Activated CD4-positive, alpha-beta T cell treated with anti-CD3 and anti-CD28 coated beads, Interleukin-2, amount 50 U/mL, for 48 hours (primary cell): ENCODE measurements at places on chromosomes 13 and 19.

DNA sequence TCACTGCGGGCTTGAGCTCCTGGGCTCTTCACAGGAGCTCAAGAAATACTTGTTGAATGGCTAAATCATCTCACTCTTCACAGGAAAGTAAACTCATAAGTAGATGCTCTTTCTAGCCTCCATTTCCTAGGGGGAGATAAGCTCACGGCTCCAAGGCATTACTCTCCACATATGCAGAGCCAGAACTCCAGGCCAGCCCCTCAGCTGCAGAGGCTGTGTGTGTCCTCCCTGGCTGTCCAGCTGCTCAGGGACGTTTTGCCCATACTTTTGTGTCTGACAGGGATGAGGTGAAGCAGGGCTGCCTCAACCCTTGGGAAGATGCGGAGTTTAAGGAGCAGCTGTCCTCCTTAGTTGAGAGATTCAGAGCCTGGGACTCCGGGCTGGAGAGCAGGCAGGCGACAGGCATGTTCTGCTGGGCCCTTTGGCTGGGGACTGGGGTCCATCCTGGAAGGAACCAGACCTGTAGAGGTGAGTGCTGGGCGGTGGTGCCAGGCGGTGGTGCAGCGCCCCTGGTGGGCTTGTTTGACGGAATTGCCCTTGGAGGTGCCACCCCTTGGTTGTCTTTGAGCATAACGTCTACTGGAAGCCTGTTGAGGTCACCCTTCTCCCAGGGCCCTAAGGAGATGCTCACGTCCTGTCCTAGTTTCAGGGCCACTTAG, 20.5 kb upstream of the SLC15A1 start:
- no peak for DNase-seq

- peak; percentile 98 for DNase-seq
Observed at GRCh38 chr19:50025022-50025793, at the start of gene VRK3. TSS of gene VRK3 (minus strand) at chr19:50025372. CDS start at chr19:50016162, 9,210 bp downstream.

DNA sequence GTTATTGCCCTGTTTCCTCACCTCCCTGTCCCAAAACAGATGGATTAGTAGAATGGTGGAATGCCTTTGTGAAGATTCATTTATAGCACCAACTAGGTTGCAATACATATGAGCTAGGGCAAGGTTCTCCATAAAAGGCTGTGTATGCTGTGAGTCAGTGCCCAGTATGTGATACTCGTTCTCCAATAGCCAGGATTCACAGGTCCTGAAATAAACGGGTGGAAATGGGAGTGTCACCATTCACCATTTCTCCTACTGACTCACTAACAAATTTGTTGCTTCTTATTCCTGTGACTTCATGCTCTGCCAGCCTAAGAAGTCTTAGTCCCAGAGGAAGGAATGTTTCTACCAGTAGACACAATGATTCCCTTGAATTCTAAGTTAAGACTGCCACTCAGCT, 1745.4 kb downstream of the SLITRK1 start:
- DNase-seq: no peak

GRCh38 chr19:50242581-50242980, 39.2 kb downstream of the MYH14 start:
- DNase-seq: no peak

GRCh38 chr13:111861766-111862366, 205.1 kb upstream of the SOX1 start:
- no peak for DNase-seq

DNA sequence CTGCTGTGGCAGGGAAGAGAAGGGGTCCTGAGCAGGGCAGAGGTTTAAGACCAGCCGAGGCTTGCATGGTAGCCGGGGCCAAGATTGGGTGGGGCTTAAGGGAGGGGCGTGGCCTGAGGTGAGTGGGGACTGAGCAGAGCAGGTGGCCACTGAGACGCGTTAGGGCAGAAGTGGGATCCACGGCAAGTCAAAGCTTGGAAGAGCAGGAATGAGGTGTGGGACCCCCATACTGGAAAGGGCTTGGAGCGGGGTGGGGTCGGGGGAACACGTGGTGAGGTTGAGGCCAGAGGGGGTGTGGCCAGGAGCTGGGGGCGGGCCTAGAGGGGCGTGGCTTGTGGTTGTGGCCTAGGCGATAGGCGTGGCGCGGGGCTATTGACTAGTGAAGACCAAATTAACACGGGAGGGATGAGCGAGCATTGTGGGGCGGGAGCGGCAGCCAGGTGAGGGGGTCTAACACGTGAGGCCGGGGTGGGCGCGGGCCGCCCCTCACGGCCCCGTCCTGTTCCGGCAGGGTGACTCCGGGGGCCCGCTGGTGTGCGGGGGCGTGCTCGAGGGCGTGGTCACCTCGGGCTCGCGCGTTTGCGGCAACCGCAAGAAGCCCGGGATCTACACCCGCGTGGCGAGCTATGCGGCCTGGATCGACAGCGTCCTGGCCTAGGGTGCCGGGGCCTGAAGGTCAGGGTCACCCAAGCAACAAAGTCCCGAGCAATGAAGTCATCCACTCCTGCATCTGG, 3.3 kb downstream of the CFD start:
- DNase-seq: peak; percentile 83

DNA sequence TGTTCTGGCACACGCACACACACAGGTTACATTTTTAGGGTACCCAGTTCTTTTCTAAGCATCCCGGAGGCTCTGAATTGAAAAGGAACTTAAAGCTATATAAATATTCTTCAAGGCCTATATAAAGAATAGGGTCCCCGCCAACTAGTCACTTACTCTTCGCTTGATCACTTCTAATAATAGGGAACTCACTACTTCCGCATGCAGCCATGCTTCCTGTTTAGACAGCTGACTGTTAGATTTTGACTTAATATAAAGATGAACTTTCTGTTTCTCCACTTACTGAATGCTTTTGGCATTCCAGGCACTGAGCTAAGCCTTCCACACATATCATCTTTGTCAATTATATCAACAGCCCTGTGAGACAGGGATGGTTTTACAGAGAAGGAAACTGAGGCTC, 259.6 kb downstream of the TSHZ3 start:
- DNase-seq: no peak

GRCh38 chr19:37593996-37594303, 642 bp downstream of the ZNF571 start:
- DNase-seq: no peak

GRCh38 chr19:3852614-3853254, 16.1 kb downstream of the ZFR2 start:
- peak; percentile 7 for DNase-seq

GRCh38 chr19:46524308-46524707, 28.6 kb upstream of the PNMA8B start:
- DNase-seq: no peak

DNA sequence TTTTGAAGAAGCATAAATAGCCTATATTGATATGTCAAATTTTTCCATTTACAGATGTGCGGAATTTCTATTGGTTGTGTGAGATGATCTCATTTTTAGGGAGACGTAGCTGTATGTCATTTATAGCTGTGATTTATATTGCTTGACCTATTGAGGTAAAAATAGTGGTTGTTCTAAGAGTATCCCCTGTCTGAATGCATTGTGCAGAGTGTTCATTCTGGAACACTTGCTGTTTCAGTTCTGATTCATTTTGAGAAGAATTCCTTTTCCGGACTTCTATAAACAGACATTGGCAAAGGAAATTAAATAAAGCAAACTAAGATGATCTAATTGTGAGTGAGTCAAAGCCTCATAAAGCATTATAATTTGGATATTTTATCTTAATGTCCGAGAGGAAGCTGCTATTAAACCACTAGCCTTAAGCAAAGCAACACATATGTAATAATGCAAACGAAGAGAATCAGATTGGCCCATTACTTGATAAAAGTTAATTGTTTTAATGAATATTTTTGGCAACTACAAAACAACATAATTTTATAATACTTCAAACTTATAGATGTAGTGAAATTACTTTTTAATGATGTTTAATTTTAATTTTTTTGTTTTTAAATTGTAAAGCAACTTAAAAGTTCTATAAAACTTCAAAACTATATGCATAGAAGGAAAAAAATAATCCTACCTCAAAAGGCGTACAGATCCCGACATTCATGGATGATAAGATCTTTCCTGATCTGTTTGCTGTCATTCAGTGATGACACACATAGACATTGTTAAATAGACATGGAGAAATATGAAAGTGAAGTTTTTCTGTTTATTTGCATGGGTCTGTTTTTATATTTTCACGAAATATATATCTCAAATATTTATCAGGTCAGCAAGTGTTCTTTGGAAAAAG, 942.6 kb upstream of the SLC10A2 start:
- DNase-seq: no peak

DNA sequence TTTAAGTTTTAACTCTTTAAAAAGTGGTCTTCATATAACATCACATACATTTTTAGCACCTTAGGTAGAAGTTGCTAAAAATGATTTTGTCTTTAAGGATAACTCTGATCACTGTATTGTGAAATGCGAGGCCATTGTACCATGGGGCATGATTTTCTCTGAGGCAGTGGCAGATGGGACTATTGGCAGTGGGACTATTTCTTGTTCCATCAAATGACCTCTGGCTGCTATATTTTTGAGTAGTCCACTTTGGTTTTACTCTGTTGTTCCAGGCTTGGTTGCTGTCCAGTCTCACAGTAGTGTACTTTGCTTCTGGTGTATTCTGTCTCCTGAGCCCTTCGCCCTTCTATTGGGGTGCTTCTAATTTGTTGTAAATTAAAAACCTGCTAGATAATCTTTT, 156.5 kb downstream of the ATP8A2 start:
- no peak for DNase-seq

- no peak for DNase-seq
Observed at GRCh38 chr13:100175078-100175802, 86.3 kb downstream of the PCCA start.

- DNase-seq: no peak
Observed at GRCh38 chr19:40317338-40317737, 30.9 kb downstream of the C19orf47 start.

DNA sequence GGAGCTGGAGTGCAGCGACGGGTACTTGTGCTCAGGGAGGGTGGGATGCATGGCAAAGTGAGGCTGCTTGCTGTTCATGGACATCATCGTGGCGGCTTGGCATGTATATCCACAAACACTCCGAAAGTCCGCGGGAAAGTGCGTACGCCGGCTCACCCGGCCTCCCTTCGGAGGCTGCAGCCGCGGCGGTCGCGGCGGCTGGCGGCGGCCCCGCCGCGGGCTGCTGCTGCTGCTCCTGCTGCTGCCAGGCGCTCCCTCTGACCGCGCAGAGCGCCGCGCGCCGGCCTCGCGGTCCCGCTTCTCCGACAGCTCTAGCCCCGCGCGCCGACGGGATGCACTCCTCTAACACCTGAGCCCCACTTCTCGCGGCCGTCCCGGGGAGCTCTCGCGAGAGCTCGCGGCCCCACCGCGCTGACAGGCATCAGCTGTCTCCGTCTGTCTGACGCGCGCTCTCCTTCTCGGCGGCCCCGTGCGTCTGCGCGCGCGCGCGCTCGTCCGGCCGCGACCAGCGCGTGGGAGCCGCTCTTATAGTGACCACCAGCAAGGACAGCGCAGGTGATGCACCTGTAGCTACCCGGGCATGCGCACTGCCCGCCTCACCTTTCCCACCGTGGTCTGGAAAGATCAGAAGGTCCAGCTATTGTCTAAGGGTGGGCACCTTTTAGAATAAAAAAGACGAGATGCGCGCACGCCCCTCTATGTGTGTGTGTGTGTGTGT, at the start of gene POU4F1:
TSS of gene POU4F1 (minus strand) at position 313 of the 718 bp plus-strand sequence. CDS start at position 87, 226 bp downstream.
- DNase-seq: peak; percentile 71

DNA sequence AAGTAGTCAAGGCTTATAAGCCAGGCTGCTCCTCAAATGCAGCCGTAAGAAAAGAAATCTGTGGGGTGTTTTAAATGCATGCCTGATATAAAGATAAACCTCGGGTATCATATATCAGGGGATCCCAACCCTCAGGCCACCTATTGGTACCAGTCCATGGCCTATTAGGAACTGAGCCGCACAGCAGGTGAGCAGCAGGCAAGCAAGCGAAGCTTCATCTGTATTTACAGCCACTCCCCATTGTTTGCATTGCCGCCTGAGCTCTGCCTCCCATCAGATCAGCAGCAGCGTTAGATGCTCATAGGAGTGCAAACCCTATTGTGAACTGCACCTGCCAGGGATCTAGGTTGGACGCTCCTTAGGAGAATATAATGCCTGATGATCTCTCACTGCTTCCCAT, 233.5 kb upstream of the SERP2 start:
- DNase-seq: no peak

DNA sequence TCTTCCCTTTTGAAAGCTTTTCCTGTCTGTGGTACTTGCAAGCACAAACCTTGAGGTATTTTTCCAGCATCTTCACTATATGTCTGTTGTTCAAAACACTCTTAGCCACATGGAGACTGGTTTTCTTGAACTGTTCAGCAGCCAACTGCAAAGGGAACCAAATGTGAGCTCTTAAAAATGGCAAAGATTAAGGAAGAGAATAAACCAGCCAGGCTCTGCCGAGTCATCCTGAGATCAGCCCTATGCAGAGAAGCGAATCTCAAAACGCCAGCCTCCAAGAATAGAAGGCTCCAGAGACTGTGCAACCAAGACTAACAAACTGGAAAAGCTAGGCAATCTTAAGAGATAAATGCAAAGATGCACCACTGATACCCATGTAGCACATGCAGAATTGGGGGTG, 20.7 kb downstream of the AKAP8 start:
- DNase-seq: no peak

GRCh38 chr19:40827386-40828247, 22.6 kb downstream of the CYP2A6 start:
- no peak for DNase-seq

GRCh38 chr19:30563691-30564090, 191.5 kb downstream of the ZNF536 start:
- DNase-seq: no peak

DNA sequence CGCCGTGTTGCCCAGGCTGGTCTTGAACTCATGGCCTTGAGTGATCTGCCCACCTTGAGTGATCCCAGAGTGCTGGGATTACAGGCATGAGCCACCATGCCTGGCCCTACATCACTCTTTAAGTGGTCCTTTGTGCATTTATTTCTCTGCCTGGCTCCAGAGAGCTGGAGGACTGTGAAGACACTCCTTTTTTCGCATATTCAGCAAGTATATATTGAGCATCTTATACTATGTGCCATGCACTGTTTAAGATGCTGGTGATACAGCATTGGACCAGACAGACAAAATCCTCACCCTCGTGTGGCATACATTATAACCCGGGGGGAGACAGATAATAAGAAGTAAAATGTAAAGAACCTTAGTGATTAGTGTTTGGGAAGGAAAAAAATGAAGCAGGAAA, 66.8 kb upstream of the NPAS1 start:
- DNase-seq: no peak

GRCh38 chr19:31875591-31875990, 469.8 kb upstream of the ZNF507 start:
- no peak for DNase-seq
